ENCODE measurements at places on chromosomes 4 and X.

DNA sequence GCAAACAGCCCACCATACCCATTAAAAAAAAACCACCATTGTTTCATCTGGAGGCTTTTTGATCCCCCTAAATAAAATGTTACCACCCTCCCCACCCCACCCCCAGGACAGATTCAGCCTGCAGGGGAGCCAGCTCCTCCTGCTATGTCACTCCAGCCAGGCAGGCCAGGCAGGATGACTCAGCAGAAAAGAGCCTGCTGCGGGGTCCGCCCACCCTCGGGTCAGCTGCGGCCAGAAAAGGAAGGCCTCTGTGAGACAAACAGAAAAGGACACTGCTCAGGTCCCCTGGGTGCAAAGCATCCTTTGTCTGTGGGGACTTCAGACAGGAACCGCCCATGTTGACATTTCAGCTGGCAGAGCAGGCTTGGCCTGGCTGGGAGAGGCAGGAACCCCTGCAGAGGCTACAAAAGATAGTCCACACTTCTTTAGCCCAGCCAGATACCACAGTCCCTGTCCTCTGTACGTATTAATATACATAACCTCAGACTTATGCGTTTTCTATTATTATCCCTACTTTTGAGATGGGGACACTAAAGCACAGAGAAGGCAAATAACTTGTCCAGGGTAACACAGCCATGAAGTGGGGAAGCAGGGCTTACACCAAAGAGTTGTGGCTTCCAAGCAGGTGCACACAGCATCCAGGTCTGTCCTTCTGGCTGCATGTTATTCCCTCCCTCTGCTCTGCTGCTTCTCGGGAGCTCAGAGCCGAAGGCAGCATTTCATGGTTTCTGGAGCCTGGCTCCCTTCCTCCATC, 147.7 kb downstream of the CPEB2 start:
- DNase-seq, result no peak

GRCh38 chr4:42396752-42397634, at the start of gene SHISA3:
SHISA3 (plus strand) TSS chr4:42397488; CDS start chr4:42398057, 569 bp downstream.
- peak; percentile 25 for DNase-seq

- DNase-seq, result no peak
Observed at GRCh38 chrX:136847874-136848273, 32.7 kb downstream of the RBMX start.

- DNase-seq, result no peak
Observed at GRCh38 chr4:171517883-171518282, 295.3 kb upstream of the GALNTL6 start.

DNA sequence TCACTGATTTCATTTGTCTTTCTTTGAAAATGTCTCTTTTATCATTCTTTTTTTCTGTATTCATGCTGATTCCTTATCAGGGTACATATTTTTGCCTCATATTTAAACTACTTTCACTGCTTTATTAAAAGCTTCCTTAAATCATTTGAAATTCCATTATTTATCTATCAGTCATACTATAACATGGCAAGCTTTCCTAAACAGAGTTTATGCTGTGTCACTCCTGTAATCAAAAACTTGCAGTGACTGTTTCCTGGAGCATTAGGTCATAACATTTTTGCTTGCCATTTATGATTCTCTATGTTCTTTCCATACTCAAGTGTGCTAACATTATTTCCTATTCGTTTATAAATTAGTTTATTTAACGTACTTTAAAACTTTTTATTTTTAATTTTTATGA, 203.7 kb downstream of the BMPR1B start:
- DNase-seq, result no peak

GRCh38 chrX:40403757-40404156, 177.0 kb upstream of the ATP6AP2 start:
- no peak for DNase-seq

GRCh38 chr4:36427696-36428095, 146.3 kb downstream of the DTHD1 start:
- no peak for DNase-seq

DNA sequence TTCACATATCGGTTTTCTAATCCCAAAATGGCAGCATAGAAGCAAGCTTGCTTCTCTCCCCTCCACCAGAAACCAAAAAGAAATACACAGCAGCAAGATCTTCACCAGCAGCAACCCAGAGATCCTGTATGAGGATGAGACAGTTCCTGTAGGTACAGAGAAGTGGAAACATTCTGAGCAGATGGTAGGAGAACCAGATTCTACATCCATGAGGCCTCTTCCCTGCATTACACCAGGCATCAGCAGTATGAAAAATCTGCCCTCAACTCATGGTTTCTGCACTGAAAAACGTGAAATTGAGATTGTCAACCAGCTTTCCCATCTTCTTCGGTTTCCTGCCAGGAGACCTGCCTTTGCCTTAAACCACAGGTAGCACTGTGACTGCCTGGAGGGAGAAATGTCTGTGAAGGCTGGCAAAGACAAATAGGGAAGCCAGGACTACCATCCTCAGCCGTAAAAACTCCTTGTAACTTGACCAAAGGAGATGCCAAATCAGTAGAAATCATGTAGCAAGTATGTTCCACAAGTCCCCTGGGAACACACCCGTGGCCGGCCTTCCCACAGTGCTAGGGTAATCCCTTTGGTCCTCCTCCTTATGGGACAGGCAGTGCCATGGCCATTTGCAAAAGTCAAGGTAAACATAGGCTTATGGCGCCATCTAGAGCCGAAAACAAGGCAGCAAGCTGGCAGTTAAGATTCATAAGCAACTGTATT, 24.0 kb upstream of the MTHFD2L start:
- no peak for DNase-seq

DNA sequence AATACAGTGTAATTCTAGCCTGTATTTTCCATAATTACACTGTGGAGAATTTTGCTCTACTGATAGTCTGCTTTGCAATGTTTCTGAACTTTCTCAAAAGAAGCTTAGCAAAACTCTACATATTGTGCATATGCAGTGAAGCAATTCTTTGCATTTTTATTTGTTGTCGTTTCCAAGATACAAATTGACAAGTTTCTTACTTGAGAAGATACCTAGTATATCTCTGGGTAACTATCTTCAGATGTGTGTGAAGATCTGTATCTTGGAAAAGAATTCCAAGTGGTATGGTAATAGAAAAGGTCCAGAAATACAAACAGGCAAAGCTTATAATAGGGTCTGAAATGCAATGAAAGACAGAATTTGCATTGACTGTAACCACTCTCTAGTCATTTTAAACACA, 1119.8 kb upstream of the INTU start:
- no peak for DNase-seq

GRCh38 chr4:68734095-68734494, 63.6 kb upstream of the UGT2B15 start:
- no peak for DNase-seq

- DNase-seq, result no peak
Observed at GRCh38 chr4:24781999-24782745, 13.2 kb upstream of the SOD3 start.

DNA sequence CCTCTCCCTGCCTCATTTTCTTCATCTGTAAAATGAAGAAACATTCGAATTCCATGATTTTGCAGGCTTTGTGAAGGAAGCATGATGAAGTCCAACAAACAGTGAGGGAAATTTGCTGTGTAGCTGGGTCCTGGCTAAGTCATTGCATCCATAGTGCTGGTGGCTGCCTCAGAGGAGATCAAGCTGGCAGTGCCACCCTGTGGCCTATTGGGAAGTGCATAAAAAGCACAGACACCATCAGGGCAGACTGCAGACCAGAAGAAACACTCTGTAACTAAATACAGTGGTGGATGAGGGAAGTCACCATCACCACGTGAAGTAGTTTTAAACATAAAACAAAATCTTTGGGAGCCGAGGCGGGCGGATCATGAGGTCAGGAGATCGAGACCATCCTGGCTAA, 40.7 kb upstream of the DDX3X start:
- DNase-seq, result no peak

- DNase-seq, result no peak
Observed at GRCh38 chr4:40276546-40276945, 58.6 kb upstream of the CHRNA9 start.

DNA sequence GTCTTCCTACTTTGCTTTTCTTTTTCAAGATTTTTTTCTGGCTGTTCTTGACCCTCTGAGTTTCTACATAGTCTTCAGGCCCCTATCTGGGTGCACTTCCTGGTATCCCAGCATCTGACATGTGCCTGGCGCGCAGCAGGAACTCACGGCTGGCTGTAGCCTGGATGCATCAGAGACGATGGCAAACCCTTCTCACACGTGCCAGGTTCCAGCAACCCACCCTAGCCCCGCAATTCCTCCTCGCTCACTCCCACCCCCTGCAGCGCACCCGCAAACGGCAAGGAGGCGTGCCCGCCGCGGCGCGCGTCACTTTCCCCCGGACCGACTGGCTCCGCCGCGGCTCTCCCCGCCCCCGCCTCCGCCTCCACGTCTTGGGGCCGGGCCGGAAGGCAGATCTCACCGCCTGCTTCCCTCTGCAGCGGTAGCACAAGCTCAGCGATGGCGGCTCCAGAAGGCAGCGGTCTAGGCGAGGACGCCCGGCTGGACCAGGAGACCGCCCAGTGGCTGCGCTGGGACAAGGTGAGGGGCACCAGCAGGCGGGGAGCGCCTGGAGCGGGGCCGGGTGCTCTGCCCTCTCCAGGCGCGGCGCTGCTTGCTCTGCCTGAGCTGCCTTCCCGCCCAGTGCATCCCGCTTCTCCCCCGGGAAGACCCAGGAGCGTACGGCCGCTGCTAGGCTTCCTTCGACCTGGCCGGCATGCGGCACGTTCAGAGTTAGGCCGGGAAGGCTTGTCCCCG, at the start of gene PGM2:
Gene PGM2, plus strand, starts transcription at position 392 of the 735 bp plus-strand sequence. Its CDS starts 47 bp downstream, at position 439.
- peak; percentile 93 for DNase-seq

DNA sequence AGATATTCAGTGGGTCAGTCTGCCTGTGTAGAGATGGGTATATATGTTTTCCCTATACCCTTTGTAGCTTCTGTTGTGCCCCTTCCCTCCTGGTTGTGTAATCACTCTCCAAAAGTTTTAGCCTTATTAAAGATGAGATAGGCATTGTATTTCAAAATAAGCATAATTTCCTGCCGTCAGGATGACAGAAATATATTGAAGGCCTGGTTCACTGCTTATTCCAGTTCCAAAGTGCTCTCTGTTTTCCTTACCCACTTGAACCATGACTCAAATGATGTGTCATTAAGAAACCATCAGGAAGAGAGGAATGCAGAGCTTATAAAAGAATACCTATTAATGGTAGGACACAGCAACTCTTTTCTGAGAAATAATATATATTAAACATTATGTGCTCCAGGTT, 178.5 kb downstream of the GABRB1 start:
- DNase-seq, result no peak

GRCh38 chr4:151921811-151922210, 161.0 kb upstream of the GATB start:
- DNase-seq, result no peak

GRCh38 chr4:143921181-143921580, 15.8 kb upstream of the GYPE start:
- DNase-seq, result no peak

- DNase-seq, result no peak
Observed at GRCh38 chrX:129609395-129609794, 45.4 kb downstream of the APLN start.

DNA sequence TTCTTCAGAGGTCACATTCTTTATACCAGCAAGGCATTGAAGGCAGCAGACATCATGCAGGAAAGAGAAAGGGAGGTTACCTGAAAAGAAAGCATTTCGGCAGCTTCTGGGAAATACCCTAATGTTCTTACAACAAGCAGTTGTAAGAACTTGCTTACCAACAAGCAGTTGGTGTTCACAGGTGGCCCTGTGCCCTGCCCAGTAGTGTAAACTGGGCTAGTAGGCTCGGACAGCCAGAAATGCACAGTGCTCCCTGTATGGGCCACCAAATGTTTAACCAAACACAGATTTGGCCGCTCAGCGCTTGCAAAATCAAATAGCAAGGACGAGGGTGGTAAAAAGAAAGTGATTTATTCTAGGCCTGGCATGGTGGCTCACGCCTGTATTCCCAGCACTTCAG, 20.4 kb upstream of the RHOXF1 start:
- no peak for DNase-seq

DNA sequence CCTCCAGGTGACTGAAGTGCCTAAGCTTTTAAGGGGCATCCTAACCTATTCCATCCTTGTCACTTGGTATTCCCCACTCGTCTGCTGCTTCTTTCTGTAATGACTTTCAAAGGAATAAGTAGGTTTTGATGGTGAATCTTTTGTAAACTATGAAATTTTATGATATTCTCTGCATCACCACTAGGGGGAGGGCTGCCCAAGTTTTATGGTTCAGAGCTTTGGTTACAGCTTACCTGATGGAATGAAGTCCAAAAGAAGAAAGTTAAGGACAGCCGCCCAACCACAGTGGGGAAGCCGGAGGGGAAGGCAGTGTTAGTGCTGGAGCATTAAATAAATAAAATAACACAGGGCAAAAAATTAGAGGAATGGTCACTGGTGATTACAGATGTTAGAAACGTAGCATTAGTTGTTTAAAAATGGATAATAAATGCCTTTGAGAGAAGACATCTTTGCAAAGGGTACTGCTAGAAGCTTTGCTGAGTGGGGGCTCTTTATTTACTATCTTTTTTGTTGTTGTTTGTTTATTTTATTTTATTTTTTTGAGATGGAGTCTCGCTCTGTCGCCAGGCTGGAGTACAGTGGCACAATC, 204.9 kb downstream of the GBA3 start:
- peak; percentile 8 for DNase-seq

GRCh38 chr4:15470128-15470475, 420 bp downstream of the CC2D2A start:
- no peak for DNase-seq

DNA sequence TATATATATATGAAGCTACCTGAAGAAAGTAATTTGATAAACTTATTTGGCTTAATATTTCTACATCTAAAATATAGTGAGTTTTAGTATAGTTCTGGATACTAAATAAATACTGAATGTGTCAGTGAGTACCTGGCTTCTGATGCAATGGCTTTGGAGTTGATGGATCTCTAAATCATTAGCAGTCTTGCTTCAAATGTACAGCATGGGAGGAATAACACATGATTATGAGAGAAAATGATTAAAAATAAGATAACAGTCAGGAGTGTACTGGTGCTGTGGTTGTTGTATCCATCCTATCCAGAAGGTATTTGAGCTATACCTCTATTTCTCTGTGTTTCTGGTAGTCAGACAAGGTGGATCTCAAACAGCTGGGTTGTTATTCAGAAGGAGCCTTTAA, 641.3 kb downstream of the TRAM1L1 start:
- no peak for DNase-seq

- no peak for DNase-seq
Observed at GRCh38 chr4:89489338-89489771, 181.8 kb upstream of the GPRIN3 start.

DNA sequence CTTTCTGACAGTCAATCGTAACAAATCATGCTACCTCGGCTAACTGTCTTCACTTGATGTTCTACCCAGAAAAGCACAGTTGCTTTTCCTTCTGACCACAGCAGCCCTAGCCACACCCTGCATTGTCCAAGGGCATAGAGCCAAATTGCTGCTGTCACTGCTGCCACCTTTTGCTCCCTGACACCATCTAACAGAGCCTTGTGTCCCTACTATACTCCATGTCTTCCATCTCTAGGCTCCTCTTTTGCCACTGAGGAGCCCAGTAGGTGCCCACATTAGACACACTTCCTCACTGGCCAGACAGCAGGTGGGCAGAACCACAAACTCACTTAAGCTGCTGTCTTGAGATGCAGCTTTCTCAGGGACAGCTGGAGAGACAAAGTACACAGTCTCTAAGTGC, 91.4 kb downstream of the ANXA3 start:
- no peak for DNase-seq
